Fibroblast of the aortic adventitia (primary cell): ENCODE measurements at places on chromosomes 5 and 9.

DNA sequence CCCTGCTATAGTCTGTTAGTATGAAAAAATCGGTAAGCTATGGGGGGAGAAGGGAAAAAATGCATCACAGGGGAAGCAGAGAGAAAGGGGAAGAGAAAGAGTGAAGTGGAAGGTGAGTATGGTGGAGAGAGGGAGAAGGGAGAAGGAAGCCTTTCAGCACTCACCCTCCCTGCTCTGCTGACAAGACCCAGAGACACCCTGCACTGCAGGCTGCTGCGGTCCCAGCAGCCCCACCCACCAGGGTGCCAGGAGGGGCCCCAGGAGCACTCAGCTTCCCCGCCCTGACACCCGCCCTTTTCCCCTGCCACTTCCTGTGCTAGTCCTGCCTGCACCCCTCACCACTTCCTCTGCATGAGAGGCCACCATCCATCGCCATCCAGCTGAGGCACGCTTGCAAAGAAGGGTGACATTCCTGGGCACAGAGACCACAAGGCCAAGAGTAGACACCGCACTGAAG lies 12.7 kb downstream of the STK10 start:
- no peak for DNase-seq

GRCh38 chr9:3873818-3874217 lies 348.0 kb upstream of the RFX3 start:
- DNase-seq, result peak; percentile 52

DNA sequence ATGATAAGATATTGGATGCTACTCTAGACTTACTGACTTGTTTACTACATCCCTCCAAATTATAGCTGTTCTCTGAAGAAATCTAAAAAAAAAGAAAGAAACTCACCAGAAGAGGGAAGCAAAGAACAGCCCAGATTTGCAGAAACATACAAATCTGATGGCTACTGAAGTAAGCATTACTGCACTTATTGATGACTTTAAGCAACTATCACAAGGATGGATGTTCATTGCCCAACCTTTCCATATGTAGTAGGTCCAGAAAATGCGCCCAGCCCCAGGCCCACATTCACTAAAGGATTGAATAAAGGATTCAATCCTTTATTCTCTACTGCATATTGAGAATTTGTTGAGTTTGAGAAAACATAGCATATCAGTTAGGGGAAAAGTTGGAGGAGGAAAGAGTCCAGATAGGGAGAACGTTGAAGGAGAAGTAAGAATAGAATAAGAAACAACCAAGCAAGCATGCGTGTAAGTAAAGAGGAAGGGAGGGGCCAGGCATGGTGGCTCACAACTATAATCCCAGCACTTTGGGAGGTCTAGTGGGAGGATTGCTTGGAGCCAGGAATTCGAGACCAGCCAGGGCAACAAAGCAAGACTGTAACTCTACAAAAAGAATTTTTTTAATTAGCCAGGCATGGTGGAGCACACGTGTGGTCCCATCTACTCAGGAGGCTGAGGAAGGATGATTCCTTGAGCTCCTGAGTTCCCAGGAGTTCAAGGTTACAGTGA lies 33.8 kb upstream of the DTWD2 start:
- peak; percentile 72 for DNase-seq

DNA sequence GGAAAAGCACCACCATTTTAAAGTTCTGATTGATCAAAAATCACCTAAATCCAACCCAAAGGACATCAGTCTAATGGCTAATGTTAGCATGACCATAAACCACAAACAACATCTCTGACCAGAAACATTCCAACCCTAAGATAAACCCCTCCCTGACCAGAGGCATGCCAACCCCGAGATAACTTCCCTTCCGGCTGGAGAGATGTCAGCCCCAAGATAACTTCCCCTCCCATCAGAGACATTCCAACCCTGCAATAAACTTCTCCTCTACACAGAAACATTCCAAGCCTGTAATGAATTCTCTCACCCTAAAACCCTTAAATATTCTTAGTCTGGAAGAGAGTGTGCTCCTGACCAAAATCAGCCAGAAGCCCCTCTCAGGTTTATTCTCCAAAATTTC lies 364.3 kb downstream of the KCNN2 start:
- DNase-seq, result no peak

DNA sequence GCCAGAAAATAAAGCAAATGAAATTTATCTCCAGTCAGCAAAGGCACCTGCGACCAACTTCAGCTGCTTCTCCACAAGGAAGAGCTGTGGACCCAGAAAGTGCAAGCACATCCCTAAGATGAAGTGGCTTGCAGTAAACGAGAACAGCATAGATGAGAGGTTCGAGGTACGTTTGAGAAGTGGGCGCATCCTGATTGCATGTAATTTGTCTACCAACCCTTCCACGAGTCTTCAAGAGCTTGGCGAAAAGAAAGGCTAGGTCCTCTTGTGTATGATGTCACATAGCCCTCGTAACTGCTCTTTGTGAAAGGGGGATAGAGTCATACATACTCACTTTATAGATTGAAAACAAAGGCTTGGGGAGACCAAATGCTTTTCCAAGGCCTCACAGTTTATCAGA lies 6.0 kb upstream of the LCP2 start:
- no peak for DNase-seq

GRCh38 chr9:37029776-37030610 lies 4.1 kb downstream of the PAX5 start:
- DNase-seq, result no peak

GRCh38 chr5:132962429-132963021 lies 909 bp downstream of the AFF4 start:
- peak; percentile 81 for DNase-seq

DNA sequence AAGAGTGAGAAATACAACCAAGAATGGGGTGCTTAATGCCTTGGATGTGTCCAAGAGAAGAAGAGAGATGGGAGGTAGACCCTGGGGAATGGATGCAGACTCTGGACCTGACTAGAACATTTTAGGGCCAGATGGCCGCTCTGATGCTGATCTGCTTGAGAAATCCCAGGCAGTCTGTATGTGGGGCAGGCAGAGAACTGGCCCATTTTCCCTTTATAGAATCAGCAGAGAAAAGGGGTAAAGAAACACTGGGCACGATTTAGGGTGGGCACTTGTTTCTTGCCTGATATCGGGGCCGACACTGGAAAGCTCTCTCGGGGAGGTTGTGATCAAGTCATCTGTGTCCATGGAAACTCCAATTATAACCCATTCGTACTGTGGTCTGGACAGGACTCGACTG lies 118.5 kb upstream of the FSTL4 start:
- DNase-seq, result no peak

GRCh38 chr5:88045931-88046461 lies 222.6 kb downstream of the TMEM161B start:
- no peak for DNase-seq

- no peak for DNase-seq
Measured at GRCh38 chr5:73393611-73394489, 54.7 kb downstream of the FOXD1 start.

GRCh38 chr5:33337637-33337992 lies 103.2 kb upstream of the TARS1 start:
- no peak for DNase-seq

DNA sequence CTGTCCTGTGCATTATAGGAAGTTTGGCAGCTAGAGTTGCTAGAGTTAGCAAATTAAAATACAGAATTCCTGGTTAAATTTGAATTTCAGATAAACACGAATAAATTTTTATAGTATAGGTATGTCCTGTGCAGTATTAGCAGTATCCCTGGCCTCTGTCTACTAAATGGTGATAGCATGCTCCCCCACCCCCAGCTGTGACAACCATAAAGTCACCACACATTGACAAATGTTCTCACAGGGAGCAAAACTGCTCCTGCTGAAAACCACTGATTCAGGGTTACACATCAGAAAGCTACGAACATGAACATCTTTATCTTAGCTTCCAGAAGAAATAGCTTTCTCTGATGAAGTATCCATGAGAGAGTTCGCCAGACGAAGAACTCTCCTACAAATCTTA lies 91.8 kb upstream of the CCDC112 start:
- no peak for DNase-seq

DNA sequence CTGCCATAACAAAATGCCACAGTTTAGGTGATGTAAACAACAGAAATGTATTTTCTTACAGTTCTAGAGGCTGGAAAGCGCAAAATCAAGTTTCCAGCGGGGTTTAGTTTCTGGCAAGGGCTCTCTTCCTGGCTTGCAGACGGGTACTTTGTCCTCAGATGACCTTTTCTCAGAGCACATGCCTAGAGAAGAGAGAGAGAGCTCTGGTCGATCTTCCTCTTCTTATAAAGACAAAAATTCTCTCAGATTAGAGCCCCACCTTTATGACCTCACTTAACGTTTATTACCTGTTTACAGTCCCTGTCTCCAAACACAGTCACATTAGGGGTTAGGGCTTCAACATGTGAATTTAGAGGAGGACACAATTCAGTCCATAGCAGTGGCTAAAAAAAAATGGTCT lies 119.7 kb downstream of the CETN3 start:
- peak; percentile 3 for DNase-seq

- DNase-seq, result no peak
Measured at GRCh38 chr5:135034236-135034962, 371 bp upstream of the PITX1 start.

DNA sequence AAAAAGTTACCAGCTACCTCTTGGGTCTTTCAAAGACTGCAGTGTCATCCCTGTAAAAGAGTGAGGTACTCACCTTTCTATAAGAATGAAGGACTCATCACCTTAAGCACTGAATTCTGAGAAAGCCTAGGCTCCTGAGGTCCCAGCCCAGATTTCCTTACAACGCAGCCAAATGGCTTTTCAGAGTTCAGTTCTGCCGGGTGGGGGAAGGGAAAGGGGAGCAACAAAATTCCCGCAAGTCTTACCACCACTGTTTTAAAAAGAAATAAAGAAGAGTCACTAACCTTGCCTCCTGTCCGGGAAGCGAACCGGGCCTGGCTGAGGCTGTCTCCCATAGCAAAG lies 373 bp downstream of the ADAMTS12 start:
- DNase-seq, result no peak

GRCh38 chr5:170478306-170478705 lies 25.5 kb upstream of the KCNIP1 start:
- DNase-seq, result no peak

DNA sequence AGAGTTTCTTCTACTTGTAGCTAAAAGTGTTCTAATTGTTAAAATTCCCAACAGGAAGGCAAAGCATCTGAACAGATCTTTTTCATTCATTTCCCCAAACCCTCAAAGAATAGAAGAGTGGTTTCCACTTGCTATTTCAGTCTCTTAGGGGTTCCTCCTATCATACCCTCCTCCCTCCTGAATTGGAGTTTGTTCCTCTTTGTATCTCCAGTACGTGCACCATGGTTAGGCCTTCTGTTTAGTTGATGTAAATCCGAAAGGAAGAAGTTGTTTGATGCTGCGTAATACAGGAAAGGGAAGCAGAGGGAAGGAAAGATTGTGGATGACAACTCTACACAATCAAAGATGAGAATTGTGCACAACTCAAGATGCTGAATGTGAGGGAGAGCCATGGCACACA lies 303.6 kb downstream of the PIK3R1 start:
- DNase-seq, result no peak

DNA sequence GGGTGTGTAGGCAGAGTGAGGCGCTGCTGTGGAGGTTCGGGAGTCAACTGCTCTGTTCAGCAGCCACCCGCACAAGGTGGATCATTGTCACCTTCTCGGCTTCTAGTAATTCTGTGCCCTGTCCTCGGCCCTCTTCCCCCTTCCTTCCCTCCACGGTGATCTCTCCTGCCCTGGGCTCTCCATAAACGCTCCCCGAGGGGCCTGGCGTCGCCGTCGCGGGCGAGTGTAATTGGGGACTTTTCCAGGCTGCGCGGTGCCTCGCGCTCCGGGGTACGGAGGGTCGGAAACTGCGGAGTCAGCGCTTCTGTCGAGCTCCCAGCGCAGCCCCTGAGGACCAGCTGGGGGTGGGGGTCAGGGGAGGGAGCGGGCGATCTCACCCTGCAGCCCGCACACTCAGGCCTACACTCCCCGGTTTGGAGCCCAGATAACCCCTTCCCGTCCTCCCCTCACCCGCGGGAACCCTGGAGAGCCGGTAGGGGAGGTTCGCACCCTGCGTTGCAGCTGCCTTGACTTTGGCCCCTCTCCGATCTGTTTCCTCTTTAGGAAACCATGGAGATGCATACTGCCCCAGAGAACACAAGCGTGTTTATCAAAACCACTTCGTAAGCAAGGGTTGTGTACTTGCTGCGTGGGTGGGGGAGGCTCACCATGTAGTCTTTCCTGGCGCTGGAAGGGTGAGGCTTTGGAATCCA lies 188.3 kb upstream of the ZNF618 start:
- DNase-seq, result no peak

GRCh38 chr5:94777056-94777880 lies 158.8 kb downstream of the SLF1 start:
- peak; percentile 13 for DNase-seq

- no peak for DNase-seq
Measured at GRCh38 chr9:35397216-35397698, 92.7 kb upstream of the RUSC2 start.
